Stimulated activated CD8-positive, alpha-beta memory T cell treated with anti-CD3 and anti-CD28 coated beads, Interleukin-4, amount 100 ng/mL, for 1 hour (primary cell): ENCODE measurements at places on chromosomes 6 and 20.

DNA sequence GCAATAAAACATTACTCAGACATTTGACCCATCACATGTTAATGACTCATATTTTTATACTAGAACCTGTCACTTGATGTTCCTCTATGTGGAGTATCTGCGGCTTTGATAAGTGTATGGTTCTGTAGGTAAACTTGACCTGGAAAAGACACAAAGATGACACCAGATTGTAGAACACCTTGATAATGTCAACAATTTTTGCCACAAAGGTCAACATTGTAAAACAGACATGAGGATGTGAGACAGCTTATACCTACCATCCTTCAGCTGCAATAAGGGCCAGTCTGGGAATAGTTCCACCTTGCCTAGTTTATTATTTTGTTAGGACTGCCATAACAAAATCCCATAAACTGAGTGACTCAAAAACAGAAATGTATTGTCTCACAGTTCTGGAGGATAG is 202.4 kb downstream of the LMBRD1 start:
- no peak for DNase-seq

DNA sequence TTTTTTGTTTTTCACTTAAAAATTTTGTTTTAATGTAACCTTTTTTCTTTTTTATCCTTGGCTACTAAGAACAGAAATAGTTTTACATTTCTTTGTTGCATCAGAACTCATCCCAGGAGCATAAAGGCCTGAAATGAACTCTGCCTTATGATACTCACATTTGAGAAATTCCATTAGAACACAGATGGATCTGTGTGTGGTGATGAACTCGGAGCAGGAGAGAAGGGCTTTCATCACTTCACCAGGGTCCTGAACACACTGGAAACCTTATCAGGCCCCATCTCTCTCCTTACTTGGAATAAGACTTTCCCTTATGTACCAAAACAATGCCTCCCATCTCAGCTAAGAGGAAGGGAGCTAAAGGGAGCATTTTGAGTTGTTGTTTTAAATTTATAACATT is 139.4 kb downstream of the PHF3 start:
- no peak for DNase-seq

- no peak for DNase-seq
Observed at GRCh38 chr20:23873370-23874015, 6.1 kb downstream of the CST5 start.

DNA sequence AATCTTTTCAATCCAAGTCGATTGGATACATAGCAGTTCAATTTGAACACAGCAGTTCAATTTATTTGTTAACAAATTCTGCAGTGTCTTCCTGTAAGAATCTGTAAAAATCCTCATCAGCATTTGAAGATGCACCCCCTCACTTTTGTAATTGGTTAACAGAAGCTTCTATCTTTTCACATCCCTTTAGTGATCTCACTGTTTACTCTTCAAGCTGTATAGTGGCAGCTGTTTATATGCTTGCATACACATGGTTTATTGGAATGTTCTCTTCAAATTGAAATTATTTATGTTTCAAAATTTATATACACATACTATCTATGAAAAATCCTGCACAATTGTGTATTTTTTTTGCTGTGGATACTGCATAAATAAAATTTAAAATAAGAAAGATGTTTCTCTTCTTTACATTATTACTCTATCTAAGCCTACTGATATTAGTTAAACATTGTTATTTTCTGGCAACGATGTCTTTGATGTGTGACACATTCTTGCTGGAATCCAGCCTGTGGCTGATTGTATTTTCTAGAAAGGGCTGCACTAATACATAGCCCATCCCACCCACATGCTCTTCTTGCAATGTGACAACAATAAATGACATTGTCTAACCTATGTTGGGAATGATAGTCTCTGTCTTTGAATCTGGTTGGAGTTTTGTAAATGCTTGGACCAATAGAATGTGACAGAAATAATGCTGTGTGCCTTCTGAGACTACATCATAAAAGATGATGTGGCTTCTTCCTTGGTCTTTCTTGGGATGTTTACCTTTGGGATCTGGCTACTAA is 573.0 kb downstream of the CD109 start:
- no peak for DNase-seq

DNA sequence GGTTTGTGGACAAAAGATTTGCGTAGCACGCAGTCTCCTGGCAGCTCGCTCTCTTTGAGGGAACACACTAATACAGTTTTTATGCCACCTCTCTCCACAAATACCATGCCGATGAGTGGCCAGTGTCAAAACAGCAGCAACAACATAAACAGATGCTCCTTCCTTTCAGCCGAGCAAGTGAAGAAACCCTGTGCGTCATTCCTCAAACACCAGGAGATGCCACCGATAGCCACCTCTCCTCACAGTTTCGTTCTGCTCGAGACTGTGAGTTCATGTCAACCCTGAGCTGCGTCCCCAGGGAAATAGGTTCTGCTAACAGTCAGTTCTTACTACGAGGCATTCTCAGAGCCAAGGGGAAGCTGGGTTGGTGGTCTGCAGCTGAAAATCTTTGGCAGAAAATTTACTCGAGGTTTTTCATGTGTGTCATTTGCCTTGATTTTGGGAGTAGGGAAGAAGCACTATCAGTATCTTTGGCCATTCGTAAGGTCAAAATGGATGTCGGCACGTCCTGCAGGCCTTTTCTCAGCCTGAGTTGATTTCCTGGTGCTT is 59.9 kb downstream of the EYA2 start:
- no peak for DNase-seq

DNA sequence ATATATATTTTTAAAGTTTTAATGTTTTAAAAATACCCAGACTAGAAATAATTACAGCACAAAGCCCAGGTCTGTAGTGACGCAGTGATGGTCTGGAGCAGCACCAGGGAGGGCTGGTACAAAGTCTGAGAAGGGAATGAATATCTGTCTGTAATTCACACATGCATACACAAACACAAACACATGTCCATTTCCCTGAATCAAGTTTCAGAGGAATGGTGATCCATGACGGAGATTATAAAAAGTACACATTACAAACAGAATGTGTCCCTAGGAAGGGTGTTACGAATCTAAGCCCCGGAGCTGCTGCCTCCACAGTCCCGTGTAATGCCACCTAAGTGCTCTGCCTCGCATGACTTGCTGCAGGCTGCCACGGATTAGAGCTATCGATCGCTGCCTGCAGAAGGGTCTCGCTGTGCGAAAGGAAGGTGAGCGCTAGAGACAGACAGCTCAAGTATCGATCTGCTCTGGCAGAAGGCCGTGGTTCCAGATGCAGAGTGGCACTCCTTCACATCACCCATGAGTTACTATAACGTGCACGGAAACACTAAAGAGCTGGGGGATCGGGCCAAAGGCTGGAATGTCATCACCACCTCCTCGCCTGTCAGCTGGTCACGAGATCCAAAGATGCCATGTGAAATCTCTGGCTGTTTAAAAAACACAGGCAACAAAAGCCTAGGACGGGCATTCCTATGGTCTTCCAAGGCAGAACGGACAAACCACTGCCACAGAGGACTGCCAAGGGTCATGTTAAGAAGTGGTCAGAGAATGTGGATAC is 87.1 kb downstream of the INSM1 start:
- DNase-seq: no peak

- no peak for DNase-seq
Observed at GRCh38 chr6:162140251-162140852, 587.2 kb downstream of the PRKN start.

DNA sequence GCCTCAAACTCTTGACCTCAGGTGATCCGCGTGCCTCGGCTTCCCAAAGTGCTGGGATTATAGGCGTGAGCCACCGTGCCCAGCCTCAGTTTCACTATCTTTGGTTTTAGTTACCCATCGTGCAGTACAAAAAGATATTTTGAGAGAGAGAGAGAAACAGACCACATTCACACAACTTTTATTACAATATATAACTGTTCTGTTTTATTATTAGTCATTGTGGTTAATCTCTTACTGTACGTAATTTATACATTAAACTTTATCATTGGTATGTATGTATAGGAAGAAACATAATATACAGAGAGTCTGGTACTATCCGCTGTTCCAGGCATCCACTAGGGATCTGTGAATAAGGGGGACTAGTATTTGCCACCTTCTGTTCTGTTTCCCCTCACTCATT is 29.4 kb upstream of the TAF8 start:
- DNase-seq: no peak

DNA sequence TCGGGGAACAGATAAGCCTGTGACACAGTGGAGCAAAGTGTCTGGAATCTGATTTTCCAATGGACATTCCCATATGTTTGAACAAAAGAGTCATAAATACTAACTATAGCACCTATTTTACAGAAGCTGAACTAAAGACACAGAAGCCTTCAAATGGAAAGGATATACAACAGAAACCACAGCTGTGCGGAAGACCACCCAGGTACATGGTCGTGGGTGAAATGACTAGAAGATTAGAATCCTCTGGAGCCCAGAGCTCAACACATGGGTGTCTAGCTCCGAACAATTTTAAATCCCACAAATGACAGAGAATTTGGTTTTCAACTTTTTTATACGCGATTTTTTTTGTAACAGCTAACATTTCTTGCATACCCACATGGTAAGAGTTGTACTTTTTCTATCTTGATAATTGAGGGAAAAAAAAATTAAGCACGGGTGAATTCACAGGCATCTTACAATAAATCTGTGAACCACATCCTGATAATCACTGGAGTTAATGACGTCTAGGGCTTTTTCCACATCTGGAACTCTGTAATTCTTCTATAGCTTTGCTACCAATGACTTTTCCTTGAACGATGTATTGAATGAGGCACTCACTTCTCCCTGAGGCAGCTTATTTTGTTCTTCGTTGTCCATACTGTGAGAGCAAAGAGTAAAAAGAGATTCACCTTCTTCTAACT is 271.1 kb upstream of the AGPAT4 start:
- no peak for DNase-seq

DNA sequence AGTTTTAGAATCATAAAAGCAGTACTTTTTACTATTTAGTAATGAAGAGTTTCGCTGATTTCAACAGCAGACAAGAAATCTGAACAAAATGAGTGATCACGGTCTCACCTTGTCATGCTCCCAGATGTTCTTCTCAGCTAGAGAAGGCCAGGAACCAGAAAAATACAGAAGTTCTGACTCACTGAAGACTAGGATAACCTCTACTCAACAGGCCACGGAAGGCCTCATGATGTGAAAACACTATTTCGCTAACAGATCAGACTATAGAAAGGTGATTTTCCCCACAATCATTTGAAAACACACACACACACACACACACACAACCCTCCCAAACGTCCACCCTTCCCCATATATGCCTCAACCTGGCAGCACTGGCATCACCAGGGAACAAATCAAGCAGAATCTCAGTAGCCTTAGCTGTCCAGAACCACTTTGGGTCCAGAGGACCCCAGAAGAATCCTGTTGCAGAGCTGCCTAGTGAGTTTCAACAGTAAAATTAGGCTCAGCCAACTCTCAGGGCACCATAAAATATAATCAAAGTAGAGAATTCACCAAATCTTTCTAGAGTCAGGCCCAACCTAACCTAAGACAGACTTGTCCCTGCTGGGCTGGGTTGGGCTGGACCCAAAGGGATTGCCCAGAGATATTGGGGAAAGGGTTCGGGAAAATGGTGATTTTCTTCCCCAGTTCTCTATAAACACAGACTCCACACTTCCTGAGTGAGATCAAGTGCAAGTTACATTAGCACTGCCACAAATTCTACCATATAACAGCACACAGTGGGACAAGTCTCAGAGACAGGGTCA is 7.9 kb downstream of the EXOC2 start:
- DNase-seq: no peak

GRCh38 chr6:6940031-6941025 is 167.4 kb upstream of the RREB1 start:
- DNase-seq: no peak

- DNase-seq: no peak
Observed at GRCh38 chr6:66851930-66852329, 1144.9 kb upstream of the EYS start.

GRCh38 chr6:80550748-80551147 is 444.3 kb downstream of the BCKDHB start:
- no peak for DNase-seq

GRCh38 chr6:44598679-44599078 is 211.2 kb downstream of the CDC5L start:
- no peak for DNase-seq

DNA sequence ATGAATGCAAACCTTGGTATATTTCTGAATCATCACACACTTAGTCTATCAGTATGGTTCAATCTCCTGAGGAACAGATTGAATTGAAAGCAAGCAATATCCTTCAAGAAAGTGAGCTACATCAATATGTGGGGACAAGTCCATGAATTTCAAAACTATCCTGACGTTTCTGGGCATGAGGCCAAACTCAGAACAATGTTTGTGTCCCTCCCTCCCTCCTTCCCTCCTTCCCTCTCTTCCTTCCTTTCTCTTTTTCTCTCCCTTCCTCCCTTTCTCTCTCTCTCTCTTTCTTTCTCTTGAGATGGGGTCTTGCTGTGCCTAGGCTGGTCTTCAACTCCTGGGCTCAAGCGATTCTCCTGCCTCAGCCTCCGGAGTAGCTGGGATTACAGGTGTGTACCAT is 27.9 kb upstream of the SYNCRIP start:
- DNase-seq: no peak

- DNase-seq: no peak
Observed at GRCh38 chr6:108902382-108902792, 54.2 kb downstream of the ARMC2 start.

- DNase-seq: no peak
Observed at GRCh38 chr20:16749573-16749972, 1.4 kb downstream of the OTOR start.
